ENCODE measurements at places on chromosomes 7 and 10.

DNA sequence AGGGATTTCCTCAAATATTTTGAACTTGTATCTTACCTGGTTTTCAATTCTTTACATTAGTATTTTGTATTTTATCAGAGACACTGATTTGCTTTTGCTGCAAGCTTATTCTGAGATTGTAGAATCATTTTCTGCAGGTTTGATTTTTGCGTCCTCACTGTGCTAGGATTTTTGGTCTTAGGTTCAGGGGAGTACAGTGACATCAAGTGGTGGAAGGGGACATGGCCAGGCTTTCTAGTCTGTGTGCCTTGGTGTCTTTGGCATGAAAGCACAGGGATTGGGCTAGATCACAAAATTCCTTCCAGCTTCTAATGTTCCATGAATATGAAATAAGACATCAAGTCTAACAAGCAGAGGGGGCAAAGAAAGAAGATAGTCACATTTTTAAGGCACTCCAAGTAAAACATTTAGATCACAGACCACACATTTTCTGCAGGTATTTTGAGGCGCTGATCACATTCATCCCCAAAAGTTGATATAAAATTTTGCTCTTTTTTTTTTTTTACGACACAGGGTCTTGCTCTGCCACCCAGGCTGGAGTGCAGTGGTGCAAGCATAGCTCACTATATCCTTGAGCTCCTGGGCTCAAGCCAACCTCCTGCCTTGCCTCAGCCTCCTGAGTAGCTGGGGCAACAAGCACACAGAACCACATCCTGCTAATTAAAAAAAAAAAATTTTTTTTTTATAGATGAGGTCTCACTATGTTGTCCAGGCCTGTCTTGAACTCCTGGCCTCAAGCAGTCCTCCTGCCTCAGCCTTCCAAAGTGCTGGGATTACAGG lies 124.4 kb downstream of the PON1 start:
- DNase-seq, result no peak

GRCh38 chr7:126937171-126937570 lies 315.6 kb downstream of the GRM8 start:
- no peak for DNase-seq

DNA sequence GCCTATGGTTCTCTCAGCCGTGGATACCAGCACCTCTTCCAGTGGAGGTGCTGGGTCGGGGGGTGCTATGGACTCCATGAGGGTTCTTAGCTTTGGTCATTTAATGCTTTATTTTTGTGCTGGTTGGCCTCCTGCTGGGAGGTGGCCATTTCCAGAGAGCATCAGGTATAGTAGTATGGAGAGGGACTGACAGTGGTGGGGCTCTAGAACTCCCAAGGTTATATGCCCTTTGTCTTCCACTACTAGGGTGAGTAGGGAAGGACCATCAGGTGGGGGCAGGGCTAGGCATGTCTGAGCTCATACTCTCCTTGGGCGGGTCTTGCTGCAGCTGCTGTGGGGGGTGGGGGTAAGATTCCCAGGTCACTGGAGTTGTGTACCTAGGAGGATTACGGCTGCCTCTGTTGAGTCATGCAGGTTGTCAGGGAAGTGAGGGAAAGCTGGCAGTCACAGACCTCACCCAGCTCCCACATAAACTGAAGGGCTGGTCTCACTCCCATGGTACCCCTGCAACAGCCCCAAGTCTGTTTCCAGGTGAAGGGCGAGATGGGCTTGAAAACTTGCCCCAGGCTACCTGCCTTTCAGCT lies 763.2 kb upstream of the LRRTM3 start:
- DNase-seq, result no peak

- DNase-seq, result no peak
Observed at GRCh38 chr7:90246171-90246570, 1.2 kb downstream of the CFAP69 start.

- DNase-seq, result no peak
Observed at GRCh38 chr10:110546077-110546476, 21.4 kb upstream of the SMC3 start.

DNA sequence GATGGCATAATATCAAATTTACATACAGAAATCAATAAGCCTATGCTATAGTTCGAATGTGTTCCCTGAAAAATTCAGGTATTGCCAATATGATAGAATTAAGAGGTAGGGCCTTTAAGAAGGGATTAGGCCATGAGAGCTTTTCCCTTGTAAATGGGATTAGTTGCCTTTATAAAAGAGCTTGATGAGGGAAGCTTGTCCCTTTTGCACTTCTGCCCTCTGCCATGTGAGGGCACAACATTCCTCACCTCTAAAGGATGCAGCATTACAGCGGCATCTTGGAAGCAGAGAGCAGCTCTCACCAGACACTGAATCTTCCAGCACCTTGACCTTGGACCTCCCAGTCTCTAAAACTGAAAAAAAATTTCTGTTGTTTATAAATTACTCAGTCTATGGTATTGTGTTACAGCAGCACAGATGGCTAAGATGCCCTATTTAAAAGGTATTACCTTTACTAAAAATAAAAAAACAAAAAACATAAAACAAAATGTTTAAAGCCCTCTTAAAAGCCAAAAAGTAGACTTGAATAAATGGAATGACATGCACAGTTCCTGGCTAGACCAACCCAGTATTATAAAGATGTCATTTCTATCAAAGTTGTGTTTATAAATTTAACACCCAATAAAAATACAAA lies 909.6 kb downstream of the REEP3 start:
- DNase-seq, result no peak

- no peak for DNase-seq
Observed at GRCh38 chr7:23353172-23353571, 54.0 kb downstream of the MALSU1 start.

DNA sequence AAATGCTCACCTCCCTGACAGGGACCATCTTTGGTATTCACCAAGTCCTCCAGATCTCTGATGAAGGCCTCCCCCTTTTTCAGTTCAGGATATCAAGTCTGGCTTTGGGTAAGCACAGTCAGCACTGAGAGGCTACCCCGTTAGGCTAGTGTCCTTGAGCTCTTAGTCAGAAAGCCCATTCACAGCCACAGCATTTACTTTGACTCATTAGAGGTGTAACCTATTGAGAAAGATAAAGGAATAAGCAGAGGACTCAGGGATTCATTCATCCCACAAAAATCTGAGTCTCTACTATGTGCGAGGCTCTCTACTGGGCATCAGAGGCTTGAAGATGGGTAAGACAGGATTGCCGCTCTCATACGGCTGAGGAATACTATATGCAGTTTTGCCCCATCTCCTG lies 14.0 kb upstream of the RAMP3 start:
- no peak for DNase-seq

DNA sequence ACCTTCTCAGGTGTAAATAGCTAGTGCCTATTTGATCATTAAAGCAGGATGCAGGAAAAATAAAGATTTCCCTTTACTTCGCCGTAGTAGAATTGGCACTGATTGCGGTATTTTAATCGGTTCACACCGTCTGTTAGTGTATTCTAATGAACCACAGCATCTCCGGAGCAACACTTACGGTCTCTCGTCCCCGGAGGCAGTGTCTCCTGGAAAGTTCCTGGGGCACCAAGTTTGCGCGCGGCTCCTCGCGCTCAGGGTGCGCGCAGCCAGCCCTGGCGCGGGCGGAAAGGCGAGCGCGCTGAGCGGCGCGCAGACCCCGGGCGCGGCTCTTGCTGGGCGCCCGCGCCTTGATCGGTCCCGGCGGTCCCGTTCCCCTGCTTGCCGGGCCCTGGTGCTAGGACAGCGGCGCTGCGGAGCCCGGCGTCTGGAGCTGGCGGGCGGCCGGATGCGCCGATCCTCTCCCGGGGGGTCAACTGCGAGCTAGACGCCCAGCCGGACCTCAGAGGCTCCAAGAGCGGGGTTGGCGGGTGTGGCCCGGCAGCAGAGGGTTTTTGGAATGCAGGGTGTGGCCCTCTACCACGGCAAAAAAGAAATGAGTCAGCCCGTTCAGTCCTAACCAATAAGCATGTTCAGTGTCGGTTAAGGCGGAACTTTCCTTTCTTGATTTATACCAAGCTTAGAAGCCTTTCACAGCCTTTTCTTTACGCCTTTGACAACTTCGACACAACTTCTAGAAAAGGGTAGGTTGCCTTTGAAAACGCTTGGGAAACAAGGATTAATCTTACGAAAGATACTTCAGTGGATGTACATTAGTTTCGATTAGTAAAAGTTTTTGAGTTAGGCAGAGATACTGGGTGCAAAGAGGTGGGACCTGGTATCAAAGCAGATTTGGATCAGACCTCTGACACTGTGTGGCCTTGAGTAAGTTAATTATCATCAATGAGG lies 166.8 kb upstream of the ASAH2 start:
- no peak for DNase-seq

DNA sequence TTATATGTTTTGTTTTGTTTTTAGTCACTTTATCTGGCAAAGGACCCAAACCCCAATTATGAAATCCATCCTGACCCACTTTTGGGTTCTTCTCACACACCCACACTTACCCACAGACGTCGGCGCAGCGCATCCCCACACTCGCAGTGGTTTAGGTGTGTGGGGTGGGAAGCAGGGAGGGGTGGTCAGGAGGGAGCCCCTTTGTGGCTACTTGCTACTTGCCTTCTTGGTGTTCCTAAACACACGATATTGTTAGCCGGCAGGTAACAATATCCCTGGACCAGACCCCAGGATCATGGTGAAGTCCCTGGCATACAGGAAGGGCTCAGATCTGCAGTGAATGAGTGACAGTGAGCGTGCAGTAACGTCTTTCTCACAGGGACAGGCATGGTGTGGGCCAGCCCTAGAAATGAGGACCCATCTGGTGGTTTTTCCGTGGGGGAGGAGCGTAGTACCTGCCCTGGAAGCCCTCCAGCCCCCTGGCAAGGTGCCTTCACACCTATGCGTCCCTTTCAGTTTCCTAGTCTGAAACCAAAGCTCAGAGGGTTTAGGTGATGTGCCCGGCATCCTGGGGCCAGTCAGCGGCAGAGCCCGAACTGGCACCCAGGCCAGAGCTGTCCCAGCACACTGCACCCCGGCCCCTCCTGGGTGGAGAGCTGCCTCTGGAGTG lies 4.4 kb downstream of the SPOCK2 start:
- peak; percentile 56 for DNase-seq

DNA sequence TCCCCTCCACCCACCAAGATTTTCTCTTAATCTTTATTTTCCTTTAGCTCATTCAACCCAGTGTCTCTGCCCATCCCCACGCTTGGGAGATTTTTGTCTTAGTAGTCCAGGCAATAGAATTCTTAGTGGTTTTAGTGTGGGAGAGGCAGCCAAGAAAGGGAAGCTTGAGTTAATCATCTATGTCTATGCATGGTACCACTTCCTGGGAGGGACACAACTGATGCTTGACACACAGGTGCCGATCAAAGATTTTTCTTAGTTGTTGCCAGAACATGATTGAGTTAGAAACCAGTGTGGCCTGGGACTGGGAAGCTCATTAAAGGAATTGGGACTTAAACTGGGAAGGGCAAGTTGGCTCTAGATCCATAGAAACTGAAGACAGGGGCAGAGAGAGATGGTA lies 3.1 kb downstream of the STRA8 start:
- no peak for DNase-seq

- DNase-seq, result no peak
Observed at GRCh38 chr7:70738151-70738885, 393.6 kb upstream of the GALNT17 start.

- DNase-seq, result no peak
Observed at GRCh38 chr10:88507404-88507803, 75.7 kb downstream of the RNLS start.

DNA sequence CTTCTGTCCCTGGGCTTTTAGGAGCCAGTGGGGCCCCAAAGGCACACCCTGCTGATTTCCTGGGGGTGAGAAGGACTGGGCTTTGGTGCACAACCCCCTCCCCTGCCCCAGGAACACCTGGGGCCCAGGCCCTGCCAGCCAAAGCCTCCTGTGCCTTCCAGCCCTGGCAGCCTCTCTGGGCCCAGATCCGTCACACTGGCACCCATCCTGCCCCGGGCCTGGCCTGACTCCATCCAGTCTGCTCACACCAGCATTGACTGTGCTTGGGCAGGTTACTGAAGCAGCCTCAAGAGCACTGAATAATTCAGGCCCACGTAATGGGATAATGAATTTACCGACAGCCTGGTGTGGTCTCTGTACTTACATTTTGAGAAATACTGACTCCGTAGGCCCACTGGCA lies 12.0 kb upstream of the COMTD1 start:
- no peak for DNase-seq

DNA sequence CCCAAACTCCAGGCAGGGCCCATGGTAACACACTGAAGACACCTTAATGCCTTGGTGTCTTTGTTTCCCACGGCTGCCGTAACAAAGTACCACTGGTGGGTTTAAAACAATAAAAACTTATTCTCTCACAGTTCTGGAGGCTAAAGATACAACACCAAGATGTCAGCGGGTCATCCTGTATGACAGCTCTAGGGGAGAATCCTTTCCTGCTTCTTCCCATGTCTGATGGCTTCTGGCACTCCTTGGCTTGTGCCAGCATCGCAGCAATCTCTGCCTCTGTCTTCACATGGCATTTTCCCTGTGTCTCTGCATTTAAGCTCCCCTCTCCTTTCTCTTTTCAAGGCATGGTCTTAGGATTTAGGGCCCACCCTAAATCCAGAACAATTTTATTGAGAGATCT lies 33.1 kb downstream of the PRSS2 start:
- DNase-seq, result no peak

- no peak for DNase-seq
Observed at GRCh38 chr7:82258181-82258580, 185.4 kb downstream of the CACNA2D1 start.

GRCh38 chr7:93293229-93293628 lies 61.1 kb downstream of the VPS50 start:
- DNase-seq, result no peak

DNA sequence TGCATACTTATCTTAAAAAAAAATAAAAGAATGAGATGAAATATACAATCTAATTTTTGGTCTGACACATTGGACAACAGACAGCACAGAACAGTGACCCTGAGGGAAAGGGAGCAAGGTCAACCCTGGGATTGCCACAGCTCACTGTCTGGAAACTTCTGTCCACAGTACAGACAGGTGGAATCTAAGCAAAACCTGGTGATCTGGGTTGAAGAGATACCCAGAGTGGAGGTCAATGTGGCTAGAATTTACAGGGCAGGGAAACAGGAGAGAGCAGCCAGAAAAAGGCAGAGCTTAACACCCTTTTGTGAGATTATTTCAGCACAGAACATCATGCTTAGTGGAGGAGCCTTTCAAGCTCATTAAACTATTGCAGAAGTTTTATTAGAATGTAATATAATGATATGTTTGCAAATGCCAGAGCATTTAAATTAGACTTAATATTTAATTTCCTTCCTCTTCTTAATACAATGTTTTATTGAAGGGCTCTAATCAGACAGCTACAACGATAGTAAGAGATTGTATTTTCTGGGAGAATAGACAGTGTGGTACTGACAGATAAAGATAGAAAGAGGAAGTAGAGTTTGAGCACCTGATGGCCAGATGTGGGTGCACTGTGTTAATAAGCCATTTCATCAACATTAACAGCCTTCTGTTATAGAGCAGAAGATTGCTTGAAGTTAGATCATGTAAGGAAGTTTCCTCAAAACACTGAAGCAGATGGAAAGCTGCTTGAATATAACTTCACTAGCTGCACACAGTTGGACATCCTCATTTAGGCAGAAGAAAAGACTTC lies 309.4 kb downstream of the HGF start:
- no peak for DNase-seq

- DNase-seq, result no peak
Observed at GRCh38 chr10:36053775-36054174, 411.7 kb upstream of the FZD8 start.

GRCh38 chr7:85160223-85160622 lies 26.6 kb downstream of the SEMA3D start:
- DNase-seq, result no peak

GRCh38 chr7:82410461-82410860 lies 33.1 kb downstream of the CACNA2D1 start:
- DNase-seq, result no peak

Measured in activated CD4-positive, alpha-beta T cell treated with anti-CD3 and anti-CD28 coated beads, Interleukin-2, amount 50 U/mL, for 24 hours (primary cell).